A549 treated with Mapracorat at 1 μM for 4 hours (cell line): ENCODE measurements at places on chromosomes 12 and 14. TPM values are rescaled to one million over a fixed set of nuclear protein-coding genes. Genes with fewer than 3 reads are reported as not detected.

Gene AQP2
- not detected in 5 replicates for total RNA-seq

Gene KRT86
- total RNA-seq: 23.1 to 49.2 TPM (median 47.0 TPM) in 5 replicates

Gene C14orf132
- total RNA-seq: 4.6 to 6.8 TPM (median 6.4 TPM) in 5 replicates

Gene CHST11
- 15.8 to 22.2 TPM (median 20.9 TPM) in 5 replicates for total RNA-seq

Gene MMAB
- 26.8 to 34.0 TPM (median 28.5 TPM) in 5 replicates for total RNA-seq

Gene FGF23
- not detected in 5 replicates for total RNA-seq

Gene POLE
- total RNA-seq: 44.7 to 53.5 TPM (median 51.4 TPM) in 5 replicates

Gene ZNF705A
- not detected in 5 replicates for total RNA-seq

Gene SRGAP1
- 9.2 to 11.1 TPM (median 10.7 TPM) in 5 replicates for total RNA-seq

Gene KLRC1
- not detected in 5 replicates for total RNA-seq

Gene RBP5
- 0.52 TPM in 1 of 5 replicates, not detected in the others for total RNA-seq

Gene SLC6A15
- total RNA-seq: 3.6 to 5.4 TPM (median 3.8 TPM) in 5 replicates

Gene PRH2
- 0.30 to 0.39 TPM (median 0.38 TPM) in 3 of 5 replicates, not detected in the others for total RNA-seq
